CD4-positive, alpha-beta memory T cell (primary cell): ENCODE measurements at places on chromosomes 5 and 9. TPM values are rescaled to one million over a fixed set of nuclear protein-coding genes. Genes with fewer than 3 reads are reported as not detected.
A peak's percentile ranks its signal among the peaks of the same experiment; 100 is the strongest.

GRCh38 chr9:2389404-2389803 is 232.2 kb upstream of the VLDLR start:
- no peaks in the 10 kb centered on the region for H3K27me3 ChIP-seq
- no peaks in the 10 kb centered on the region for H3K36me3 ChIP-seq
- no peak overlapping the region for H3K27ac ChIP-seq
- no peak for DNase-seq

GRCh38 chr9:113931140-113931539 is 55.0 kb downstream of the ZNF618 start:
- no peaks in the 10 kb centered on the region for H3K27me3 ChIP-seq
- no peak for DNase-seq

GRCh38 chr5:30832519-30832918 is 361.0 kb upstream of the CDH6 start:
- no peak overlapping the region for H3K27ac ChIP-seq
- no peaks in the 10 kb centered on the region for H3K36me3 ChIP-seq
- H3K4me1 ChIP-seq: no peaks in the 10 kb centered on the region
- no peaks in the 10 kb centered on the region for H3K27me3 ChIP-seq

Gene CARTPT
- total RNA-seq: not detected

Gene ZNF354B
- total RNA-seq: 31.3 TPM

- no peak overlapping the region for H3K27ac ChIP-seq
- H3K4me1 ChIP-seq: peaks cover 10% of the 10 kb centered on the region
- no peak overlapping the region for H3K4me3 ChIP-seq
- peaks cover 9% of the 10 kb centered on the region for H3K27me3 ChIP-seq
These were observed 11.4 kb downstream of the HAND1 start for GRCh38 chr5:154466671-154467070.

DNA sequence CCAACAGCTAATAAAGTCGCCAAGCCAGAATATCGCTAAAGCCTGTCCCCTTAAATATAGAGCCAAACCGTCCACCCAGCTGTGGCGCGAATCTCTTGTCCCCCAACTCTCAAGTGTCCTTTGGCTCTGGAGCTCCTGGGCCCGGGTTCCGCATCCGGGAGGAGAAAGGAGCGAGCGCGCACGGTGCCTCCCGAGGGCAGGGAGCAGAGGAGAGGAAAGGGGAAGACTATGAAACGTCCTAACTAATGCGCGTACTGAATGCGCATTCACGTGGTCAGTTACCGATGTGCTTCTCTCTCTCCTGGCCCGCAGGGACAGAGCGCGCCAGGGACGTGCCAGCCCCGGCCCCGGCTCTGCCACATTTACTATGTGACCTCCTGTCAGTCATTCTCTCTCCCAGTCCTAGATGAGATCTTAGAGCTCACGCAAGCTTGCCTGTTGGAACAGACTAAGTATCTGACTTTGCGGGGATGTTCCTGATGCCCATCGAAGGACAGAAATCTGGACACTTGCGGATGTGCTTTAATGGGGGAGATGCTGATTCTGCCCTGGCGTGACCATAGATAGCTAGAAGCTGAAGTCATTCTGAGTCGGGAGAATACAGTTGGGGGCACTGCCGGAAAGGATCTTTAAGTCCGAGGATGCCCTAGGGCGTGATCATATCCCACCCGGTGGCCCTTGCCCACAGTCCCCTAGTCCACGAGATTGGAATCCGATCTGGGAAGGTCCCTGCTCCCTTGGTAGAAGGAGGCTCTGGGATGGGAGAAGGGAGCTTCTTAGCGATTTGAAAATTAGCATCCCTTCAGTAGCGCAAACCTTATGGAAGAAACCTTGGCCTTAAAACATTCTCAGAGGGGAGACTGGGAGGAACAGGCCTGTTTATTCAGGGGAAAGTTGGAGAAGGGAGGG is 5.7 kb upstream of the EBF1 start:
- DNase-seq: no peak
- peaks cover 26% of the 10 kb centered on the region for H3K4me1 ChIP-seq
- H3K4me3 ChIP-seq: no peak overlapping the region
- H3K36me3 ChIP-seq: no peaks in the 10 kb centered on the region
- H3K27ac ChIP-seq: no peak overlapping the region
- H3K27me3 ChIP-seq: peaks cover 30% of the 10 kb centered on the region

DNA sequence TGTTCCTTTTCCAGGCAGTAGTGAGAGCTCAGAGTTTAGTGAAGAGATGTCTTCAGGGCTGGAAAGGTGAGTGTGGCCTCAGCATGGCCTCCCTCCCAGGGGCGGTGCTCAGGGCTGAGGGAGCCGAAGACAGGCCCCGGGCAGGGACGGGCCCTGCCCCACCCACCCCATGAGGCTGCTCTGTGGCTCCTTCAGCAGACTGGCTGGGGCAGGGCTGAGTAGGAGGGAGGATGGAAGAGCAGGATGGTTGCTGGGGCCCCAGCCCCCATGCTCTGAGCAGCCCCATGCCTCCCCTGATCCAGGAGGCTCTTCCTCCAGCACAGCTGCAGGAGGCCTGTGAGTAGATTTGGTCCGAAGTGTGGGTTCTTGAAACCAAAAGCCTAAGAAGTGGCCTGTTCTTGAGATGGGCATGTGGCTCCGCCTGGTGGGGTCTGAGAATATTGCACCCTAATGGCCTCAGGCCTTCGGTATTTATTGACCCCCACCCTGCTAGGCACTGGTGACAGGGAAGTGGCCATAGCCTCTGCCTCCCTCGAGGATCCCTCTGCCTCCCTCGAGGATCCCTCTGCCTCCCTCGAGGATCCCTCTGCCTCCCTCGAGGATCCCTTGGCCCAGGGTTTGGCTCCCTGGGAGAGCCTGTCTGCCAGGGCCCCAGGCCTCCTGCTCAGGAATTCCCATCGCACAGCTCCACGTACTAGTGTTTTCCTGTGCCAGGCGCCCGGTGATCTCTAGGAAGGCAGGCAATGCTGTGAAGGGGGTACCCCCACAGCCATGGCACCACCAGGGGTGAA is 65.4 kb upstream of the GARNL3 start:
- no peak overlapping the region for H3K27ac ChIP-seq
- DNase-seq: peak; percentile 74
- H3K36me3 ChIP-seq: no peaks in the 10 kb centered on the region

DNA sequence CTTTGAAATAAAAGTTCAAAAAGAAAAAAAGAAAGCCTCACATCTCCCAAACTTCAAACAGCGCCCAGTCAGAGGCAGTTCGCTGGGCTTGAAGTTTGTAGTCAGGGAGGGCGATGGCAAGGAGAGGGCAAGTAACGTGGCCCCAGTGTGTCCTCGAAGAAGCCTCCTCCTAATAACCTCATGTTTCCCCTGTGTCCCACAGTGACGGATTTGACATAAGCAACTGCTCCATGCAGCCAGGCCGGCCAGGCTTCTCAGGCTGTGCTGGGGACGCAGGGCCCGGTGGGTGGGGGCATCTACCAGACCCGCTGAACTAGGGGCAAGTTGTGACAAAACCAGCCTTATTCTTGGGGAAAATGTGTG is 172.2 kb downstream of the ERCC6L2 start:
- H3K4me3 ChIP-seq: no peak overlapping the region
- no peak overlapping the region for H3K27ac ChIP-seq
- DNase-seq: no peak

Gene IFNA8
- total RNA-seq: not detected

Gene SLC34A3
- total RNA-seq: not detected

DNA sequence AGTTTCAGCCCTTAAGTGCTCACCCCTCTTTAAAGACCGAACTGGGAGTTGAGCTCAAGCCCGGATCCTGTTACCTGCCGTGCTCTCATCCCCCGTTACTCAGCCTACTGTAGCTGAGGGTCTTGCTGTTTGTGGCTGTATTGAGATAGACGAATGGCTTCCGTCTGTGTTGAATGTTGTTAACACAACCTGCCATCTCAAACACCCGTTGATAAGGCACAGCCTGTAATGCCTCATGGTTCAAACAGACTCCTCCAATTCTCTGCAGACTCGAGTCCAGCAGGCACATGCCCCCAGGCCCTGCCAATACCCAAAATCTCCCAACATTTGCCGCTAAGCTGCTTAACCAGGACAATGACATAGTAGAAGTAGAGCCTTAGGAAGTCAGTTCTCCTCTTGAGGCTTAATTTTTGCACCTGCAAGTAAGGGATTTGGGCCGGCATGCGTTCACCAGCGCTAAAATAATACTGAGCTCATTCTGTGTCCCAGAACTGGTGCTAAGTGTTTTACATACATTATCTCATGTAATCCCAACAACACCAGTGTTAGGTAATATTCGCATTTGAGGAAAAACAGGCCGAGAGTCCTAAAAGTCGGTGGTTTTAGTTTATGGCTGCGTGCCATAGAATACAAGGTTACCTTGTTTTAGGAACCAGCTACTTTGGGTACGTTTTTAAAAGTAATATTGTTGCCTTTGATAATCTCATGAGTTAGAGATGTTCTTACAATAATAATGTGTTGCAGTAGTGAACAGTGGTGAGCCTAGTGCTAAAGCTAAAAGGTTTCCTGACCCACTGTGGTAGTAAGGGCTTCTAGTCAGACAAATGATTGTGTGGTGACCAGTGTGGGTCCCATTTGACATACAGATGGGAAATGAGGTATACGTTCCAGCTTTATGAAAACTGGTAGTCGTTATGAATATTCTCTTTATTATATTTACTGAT is 1.5 kb upstream of the RFX3 start:
- no peak for DNase-seq
- no peaks in the 10 kb centered on the region for H3K27me3 ChIP-seq
- H3K4me1 ChIP-seq: peaks cover 57% of the 10 kb centered on the region
- peak overlapping the region; percentile 32 for H3K4me3 ChIP-seq
- H3K36me3 ChIP-seq: no peaks in the 10 kb centered on the region

DNA sequence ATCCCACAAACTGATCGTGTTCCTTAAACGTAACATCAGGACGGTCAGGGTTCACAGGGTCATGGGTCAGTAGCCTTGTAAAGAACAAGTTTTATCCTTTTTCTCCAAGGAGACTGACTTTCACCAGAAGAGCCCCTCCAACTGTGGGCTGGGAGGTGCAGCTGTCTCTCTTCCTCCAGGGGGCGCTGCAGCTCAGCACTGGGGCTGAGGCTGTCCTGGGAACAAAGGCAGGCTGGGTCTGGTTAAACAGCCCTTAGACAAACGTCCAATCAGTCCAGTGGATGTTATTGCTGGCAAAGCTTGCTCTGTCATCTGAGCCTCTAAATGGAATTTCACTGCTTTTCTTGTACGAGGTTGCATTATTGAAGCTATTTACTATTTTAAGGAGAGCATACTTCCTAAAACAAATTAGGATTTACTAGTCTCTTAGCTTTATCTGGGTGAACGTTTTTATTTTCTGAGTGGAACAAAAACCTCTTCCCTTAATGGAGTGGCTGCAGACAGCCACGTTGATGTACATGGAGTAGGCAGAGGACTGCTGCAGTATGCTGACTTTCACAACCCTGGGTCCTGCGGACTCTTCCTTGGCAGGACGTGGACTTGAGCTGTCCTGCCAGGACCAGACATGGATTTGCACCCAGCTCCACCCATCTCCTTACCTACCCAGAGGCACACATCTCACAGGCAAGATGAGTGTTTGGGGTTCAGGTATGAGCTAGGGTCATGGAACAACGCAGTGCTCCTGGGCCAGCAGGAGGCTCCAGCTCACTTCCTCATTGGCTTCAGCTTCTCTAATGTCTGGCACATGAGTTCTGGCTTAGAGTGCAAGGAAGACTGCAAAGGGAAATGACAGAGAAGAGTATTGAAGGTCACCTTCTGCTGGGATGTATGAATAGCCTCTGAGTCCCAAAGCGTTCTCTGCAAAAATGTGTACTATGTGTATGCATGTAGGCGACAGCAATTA is 7.8 kb downstream of the EXOSC2 start:
- peaks cover 3% of the 10 kb centered on the region for H3K4me1 ChIP-seq
- peaks cover 67% of the 10 kb centered on the region for H3K36me3 ChIP-seq
- no peak overlapping the region for H3K27ac ChIP-seq
- H3K4me3 ChIP-seq: no peak overlapping the region
- DNase-seq: peak; percentile 59

Gene FRMD3
- total RNA-seq: 1.3 TPM

- H3K4me1 ChIP-seq: no peaks in the 10 kb centered on the region
- H3K4me3 ChIP-seq: no peak overlapping the region
- H3K36me3 ChIP-seq: no peaks in the 10 kb centered on the region
- no peak overlapping the region for H3K27ac ChIP-seq
- no peaks in the 10 kb centered on the region for H3K27me3 ChIP-seq
- DNase-seq: no peak
These were observed 77.0 kb upstream of the FER start for GRCh38 chr5:108670591-108671289.

Gene UNC5A
- not detected for total RNA-seq

DNA sequence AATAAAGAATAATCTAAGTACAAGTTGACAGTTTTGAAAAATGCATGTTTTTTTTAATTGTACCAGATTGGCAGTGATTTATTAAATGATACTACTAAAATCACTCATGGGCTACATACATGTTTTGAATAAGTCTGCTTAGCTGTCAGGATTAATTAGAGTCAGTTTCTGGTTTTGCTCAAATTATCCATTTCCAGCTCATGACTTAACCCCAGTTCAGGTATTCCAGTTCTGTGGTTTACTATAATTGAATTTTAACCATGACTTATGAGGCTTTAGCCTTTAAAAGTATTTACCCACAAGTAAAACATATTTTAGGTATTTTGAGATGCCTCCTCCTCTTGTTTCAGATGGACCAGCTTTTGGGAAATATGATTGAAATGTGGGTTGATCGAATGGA is 17.8 kb upstream of the LRRC70 start:
- no peak for DNase-seq
- no peaks in the 10 kb centered on the region for H3K27me3 ChIP-seq
- H3K36me3 ChIP-seq: no peaks in the 10 kb centered on the region
- H3K4me3 ChIP-seq: no peak overlapping the region
- H3K27ac ChIP-seq: no peak overlapping the region

DNA sequence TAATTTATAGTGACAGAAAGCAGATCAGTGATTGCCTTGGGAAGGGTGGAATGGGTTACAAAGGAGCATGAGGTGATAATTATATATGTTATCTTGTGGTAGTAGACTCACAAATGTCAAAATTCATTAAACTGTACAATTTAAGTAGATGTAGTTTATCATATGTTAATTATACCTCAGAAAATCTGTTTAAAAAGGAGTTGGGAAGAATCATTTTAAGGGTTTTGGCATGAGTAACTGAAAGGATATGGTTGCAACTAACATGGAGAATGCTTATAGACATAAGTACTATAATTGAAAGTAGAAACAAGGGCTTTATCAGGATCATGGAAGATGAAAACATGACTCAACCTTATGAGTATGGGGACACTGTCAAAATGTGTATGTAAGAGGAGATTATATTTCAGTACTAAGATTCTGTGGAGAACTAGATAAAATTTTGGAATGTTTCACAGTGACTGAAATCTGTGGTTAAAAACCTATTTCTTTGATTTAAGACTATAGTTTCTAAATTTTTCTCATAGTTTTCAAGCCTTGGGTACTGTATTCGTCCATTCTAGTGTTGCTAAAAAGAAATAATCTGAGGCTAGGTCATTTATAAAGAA is 73.3 kb downstream of the FCHO2 start:
- H3K27me3 ChIP-seq: no peaks in the 10 kb centered on the region
- no peaks in the 10 kb centered on the region for H3K4me1 ChIP-seq
- H3K36me3 ChIP-seq: no peaks in the 10 kb centered on the region
- no peak for DNase-seq
- H3K27ac ChIP-seq: no peak overlapping the region

- H3K4me3 ChIP-seq: no peak overlapping the region
- DNase-seq: no peak
- no peaks in the 10 kb centered on the region for H3K4me1 ChIP-seq
These were observed 129.7 kb upstream of the RAD23B start for GRCh38 chr9:107153336-107153735.

Gene BAAT
- total RNA-seq: not detected

Gene SNX18
- total RNA-seq: 27.9 TPM

- no peak for DNase-seq
- H3K27me3 ChIP-seq: no peaks in the 10 kb centered on the region
- no peaks in the 10 kb centered on the region for H3K4me1 ChIP-seq
- no peaks in the 10 kb centered on the region for H3K36me3 ChIP-seq
- no peak overlapping the region for H3K27ac ChIP-seq
These were observed 154.4 kb downstream of the GLIS3 start for GRCh38 chr9:4145482-4145881.
